Ovary (tissue), 10 donors: ENCODE measurements at places on chromosomes 6 and 20. TPM values are rescaled to one million over a fixed set of nuclear protein-coding genes. Genes with fewer than 3 reads are reported as not detected.

The HSPA1B gene
- total RNA-seq, result 506 TPM

The KATNA1 gene
- 18.3 TPM for total RNA-seq

The PSORS1C1 gene
- 2.2 TPM for total RNA-seq

The SPACA1 gene
- total RNA-seq, result not detected

The PERP gene
- 8.0 TPM for total RNA-seq

The SLC17A9 gene
- total RNA-seq, result 1.8 TPM

The PDYN gene
- total RNA-seq, result not detected

The OTOR gene
- not detected for total RNA-seq

The TFAP2D gene
- not detected for total RNA-seq

DNA sequence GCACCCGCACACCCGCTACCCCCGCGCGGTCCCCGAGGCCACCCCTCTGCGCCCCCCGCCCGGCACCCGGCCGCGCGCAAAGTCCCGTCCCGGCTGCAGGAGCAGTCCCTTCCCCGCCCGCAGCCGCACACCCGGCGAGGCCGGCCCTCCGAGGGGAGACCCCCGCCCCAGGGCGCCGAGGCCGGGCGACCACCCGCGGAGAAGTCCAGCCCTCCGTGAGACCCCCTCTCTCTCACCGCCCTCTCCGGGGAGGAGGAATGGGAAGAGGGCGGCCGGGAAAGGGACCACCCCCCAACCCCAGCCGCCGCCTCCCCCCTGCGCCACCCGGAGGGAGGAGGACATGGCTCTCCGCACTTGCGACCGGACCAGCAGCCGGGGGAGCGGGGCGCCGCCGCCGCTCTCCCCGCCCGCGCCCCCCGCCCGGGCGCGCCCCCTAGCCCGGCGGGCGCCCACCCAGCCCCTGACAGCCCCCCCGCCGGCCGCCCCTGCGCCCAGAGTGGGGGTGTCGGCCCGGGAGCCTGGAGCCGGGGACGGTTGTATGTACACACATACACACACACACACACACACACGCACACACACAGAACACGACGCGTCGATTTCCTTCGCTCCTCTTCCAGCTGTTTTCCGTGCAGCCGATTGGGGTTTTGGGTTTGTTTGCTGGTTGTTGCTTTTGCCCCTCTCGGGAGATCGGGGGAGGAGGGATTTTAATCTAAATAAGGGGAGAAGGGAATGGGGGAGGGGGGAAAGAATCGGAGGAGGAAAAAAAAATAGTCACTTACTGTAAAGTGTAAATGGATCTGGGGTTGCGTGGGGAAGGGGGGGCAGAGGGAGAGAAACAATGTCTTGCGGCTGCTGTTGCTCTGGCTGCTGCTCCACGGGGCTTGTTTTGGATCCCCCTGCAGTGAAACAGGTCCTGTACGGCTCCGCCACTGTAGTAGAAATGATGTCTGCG lies at the start of gene ATXN1:
Gene ATXN1 (minus strand): TSS at position 945 of the 955 bp plus-strand sequence.
- DNase-seq, result peak; percentile 74

- DNase-seq, result no peak
Observed at GRCh38 chr20:48242623-48243022, 457.3 kb upstream of the SULF2 start.

DNA sequence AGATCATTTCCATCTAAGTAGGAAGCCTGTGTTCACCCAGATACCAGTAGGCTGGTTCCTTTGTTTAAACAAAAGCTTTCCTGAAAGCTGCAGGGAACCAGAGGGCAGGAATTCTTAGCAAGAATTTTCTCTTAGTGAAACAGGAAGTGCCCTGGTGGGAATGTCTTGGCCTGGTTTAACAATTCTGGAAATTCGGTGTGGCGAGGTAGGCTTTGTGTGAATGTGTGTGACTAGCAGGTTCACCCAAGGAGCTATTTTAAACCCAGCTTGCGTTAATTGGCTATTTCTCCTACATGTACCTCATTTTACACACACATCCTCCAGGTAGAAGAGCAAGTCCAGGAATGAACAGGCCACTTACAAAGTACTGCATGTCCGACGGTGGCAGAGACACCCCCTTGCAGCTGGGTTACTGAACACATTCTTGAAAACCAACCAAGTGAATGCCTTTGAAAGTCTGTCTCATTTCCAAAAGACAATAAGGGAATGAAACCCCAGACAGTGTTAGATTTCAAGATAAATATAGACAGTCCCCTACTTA lies 64.6 kb downstream of the GFOD1 start:
- DNase-seq, result no peak

- peak; percentile 84 for DNase-seq
Observed at GRCh38 chr20:49635166-49635565, 67.2 kb upstream of the PTGIS start.

DNA sequence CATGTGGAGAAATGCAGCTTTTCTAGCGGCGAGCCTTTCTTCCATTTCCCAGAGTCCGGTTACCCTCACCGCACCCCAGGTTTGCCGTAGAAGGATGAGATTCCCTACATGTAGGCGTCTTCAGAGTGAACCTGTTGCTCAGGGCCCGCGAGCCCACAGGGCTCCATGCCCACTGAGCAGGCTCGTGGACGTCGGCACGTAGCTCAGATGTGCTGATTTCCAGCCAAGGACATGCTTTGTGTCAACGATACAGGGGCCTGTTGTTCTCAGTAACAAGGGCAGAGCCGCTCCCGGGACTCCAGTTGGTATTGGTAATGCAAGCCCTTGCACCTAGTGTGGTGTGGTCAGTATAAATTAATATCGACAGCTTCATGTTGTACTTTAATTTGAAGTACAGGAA lies 159.6 kb downstream of the MTHFD1L start:
- no peak for DNase-seq

DNA sequence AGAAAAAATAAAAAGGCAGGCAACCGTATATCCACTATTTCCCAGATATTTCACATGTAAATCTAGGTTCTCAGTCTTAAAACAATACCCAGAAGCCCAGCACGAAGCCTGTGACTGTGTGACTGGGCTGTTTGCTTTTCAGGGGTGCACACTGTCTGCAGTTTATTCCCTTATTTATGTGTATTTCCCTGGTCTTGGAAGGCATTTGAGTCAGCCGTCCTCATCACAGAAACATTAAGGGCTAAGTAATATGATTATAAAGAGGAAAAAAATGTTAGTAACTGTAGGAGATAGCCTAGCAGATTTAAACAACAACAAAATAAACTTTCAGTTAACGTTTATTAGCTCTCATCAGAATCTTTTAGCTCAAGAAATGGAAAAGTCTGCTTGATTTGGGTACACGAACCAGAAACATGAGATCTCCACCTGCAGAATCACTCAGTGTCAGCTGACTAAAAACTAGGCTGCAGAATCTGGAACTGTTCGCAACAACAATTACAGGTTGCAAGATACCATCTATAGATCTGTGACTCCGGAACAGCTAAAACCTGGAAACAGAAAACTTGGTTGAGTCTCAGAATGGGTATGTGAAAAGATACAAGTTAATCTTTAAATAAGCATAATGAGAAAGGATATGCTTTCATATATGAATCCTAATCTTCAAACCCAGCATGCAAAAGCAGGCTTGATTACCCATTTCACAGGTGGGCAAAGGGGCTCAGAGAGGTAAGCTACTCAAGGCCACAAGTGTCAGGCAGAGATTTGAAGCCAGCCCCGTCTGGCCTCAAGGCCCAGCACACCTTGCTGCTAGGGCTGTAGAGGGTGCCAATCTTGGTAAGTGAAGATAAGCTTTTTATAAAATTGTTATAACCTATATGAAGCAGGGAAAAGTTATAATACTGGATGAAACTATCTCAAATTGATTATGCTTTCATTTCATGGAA lies 21.1 kb downstream of the GCLC start:
- no peak for DNase-seq

GRCh38 chr6:111606620-111607115 lies 990 bp upstream of the TRAF3IP2 start:
- DNase-seq, result no peak

- no peak for DNase-seq
Observed at GRCh38 chr6:41970436-41970846, 28.8 kb upstream of the CCND3 start.

- no peak for DNase-seq
Observed at GRCh38 chr6:30836957-30837356, 47.4 kb upstream of the DDR1 start.

GRCh38 chr20:17958373-17959256 lies 10.0 kb downstream of the SNX5 start:
- no peak for DNase-seq

DNA sequence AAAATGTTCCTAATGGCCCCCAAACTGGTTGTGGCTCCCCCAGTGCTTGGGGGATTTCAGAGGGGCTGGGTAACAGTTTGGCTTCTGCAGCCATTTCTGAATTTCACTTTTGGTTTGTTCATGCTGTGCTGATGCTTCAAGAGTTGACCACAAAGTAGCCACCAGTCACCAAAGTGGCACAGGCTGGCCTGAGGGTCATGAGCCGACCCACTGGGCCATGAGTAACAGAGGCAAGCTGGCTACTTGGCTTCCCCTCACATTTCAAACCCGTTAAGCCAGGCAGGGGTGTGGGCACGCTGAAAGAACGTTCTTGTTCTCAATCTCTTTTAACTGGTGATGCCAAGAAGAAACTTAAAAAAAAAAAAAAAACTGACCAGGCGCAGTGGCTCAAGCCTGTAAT lies 15.1 kb upstream of the NXT1 start:
- no peak for DNase-seq

DNA sequence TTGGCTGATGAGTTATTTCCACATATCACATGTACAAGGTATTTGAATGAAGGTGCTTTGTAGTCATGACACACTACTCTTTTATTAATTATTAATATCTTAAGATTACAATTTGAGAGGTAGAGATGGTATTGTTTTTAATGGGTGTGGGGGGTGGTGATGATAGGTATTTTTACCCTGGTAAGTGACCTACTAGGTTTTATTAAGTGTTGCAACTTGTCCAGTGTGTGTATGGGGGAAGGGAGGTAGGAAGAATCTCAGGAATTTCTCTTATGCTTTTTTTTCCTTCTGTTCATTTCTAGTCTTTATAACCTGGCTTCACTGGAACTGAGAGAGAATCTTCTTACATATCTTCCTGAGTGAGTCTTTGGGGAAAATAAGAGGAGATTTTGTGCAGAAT lies 101.4 kb downstream of the LRRC1 start:
- no peak for DNase-seq

DNA sequence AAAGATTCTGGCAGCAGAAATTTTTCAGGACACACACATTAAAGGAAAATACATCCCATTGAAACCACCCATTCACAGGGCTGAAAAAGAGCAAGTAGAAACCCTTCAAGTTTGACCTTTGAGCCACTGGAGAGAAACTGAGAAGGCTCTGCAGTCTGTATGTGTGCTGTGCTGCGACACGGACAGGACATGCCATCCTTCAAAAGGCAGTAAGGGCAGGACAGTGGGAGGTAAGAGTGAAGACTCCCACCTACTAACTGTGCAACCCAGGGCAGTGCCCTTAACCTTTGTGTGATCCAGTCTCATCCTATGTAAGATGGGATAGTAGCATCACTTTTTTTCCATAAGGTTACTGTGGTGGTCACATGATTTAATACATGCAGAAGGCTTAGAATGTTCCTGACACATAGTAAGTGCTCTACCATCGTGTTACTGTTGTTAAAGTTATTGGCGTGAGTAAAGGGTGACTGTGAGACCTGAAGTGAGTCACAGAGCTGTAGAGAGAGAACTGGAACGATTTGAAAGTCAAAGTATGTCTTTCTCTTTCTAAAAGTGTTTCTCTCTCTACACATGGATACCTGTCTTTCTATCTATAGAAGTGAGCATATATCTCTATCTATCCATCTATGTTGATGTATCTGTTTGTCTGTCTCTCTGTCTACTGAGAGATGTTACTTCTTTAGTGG lies 153.7 kb upstream of the OLIG3 start:
- no peak for DNase-seq

DNA sequence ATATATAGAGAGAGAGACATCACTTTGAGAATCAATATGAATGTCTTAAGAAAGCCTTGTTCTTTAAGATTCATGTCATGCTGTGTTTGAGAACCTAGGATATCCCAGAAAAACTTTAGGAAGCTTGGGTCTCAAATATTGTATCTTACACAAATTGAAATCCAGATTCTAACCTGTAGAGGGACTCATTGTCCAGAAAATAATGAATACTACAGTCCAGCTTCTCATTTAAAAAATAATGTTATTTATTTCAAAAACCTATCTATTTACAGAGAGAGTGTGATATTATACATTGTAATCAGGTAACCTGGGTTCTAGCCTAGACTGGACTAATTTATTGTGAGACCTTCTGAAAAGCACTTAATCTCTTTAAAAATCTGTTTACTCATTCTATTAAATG lies 4.2 kb downstream of the RFX6 start:
- no peak for DNase-seq

DNA sequence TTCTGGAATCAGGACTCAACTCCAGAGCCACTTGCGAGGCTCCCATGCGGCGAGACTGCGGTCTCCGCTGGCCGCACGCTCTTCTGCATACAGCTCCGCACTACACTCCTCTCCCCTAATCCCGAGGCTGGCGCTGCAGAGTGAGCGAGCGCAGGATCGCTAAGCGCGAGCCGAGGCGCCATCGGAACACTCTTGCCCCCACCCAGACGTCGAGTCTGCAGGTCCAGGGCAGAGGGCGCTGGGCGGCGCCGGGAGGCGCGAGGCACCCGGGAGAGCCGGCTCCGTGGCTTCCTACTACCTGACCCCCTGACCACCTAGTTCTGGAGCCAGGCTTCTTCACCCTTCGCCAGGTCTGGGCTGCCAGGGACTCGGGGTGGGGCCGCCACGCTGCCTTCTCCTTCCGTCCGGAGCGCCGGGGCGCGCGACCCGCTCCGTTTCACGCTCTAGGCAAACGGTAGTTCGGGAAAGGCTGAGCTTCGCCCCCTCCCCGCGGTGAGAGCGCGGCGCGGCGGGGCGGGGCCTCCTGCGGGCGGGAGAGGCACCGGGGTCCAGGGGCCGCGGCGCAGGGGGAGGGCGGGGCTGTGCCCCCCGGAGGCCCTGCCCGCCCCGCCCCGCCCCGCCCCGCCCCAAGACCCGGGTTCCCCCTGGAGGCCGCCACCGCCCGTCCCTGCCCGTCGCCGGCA lies 5.4 kb upstream of the TUBB2A start:
- peak; percentile 59 for DNase-seq

DNA sequence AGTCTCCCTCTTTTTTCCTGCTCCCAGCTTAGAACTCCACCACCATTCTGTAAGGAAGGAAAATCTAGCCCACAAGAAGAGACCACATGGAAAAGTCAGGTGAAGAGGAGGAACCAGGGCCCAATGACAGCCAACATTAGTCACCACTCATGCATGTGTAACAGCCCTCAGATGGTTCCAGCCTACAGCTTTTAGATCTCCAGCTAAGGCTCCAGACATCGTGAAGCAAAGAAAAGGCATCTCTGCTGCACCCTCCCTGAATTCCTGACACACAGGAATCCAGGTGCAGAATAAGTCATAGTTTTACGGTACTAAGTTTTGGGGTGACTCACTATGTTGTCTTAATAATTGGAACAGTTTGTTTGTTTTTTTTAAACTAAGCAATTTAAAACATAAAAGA lies 25.5 kb downstream of the DCDC2 start:
- DNase-seq, result no peak

GRCh38 chr6:24957199-24957598 lies 21.4 kb upstream of the RIPOR2 start:
- DNase-seq, result no peak

GRCh38 chr6:38095054-38095453 lies 275.5 kb downstream of the ZFAND3 start:
- DNase-seq, result no peak
